Stimulated activated CD4-positive, alpha-beta T cell treated with anti-CD3 and anti-CD28 coated beads, Interleukin-1b, Interleukin-23, amount 100 ng/mL, for 24 hours (primary cell): ENCODE measurements at places on chromosomes 5 and 9.

DNA sequence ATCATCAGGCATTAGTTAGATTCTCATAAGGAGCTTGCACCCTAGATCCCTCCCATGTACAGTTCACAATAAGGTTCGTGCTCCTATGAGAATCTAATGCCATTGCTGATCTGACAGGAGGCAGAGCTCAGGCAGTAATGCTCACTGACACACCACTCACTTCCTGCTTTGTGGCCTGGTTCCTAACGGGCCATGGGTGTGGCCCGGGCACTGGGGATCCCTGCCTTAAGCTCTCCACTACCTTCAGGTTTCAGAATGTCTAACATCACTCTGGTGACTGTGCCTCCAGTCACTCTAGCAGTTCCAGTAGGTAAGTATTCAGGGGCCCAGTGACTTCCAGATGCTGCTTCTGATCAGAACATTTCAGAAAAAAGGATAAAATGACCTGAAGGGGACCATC lies 152.4 kb downstream of the LRRC70 start:
- DNase-seq: no peak

DNA sequence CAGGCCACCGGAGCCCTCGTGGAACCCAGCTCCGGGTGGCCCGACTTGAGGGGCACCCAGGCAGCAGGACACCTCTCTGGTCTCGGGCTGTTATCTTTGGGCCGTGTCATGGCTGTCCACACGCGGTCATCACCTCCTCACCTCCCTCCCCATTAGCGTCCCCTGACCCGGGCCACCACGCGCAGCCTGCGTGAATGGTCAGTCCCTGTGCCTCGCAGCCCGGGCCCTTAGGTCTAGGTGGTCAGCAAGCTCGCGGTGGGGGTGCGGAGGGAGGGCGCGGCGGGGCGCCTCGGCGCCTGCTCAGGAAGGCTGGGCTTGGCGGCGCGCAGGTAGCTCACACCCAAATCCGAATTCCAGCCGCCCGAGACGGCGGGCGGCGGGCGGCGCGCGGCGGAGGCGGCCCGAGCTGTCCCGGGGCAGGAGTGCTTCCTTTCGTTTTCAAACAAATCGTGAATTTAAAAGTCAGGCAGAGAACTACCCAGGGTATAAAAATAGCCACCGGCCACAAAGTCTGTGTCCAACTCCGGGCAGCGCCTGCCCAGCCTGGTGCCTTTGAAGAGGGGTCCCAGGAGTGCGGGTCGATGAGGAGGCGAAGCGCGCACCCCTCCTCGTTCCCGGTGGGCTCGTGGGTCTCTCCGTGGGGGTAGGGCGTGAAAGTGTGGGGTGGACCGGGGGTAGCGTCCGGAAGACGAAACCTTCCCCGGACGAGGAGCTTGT lies 1.0 kb upstream of the RXRA start:
- DNase-seq: no peak

GRCh38 chr5:13866792-13867191 lies 77.7 kb downstream of the DNAH5 start:
- DNase-seq: no peak

- DNase-seq: no peak
Measured at GRCh38 chr9:86202338-86202882, 57.0 kb downstream of the C9orf153 start.

DNA sequence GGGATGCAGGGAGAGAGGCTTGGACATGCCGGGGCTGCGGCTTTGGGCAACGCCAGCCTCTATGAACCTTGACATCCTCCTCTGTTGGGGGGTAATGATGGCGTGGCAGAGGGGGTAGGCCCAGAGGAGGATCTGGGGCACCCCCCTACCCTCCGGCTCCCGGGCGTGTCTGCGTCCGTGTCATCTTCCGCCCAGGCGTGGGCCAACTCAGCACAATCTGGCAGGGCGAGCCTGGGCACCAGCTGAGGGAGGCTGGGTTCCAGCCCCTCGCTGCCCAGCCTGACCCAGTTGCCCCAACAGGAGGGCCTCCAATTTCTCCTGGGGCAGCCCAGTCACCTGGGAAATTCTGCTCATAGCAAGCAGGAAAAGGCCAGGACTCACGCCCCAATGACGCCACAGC lies 62.9 kb upstream of the IL17B start:
- DNase-seq: no peak

GRCh38 chr5:66757219-66757833 lies 161.1 kb downstream of the MAST4 start:
- DNase-seq: no peak

- DNase-seq: no peak
Measured at GRCh38 chr5:137836298-137836697, 31.4 kb upstream of the MYOT start.

DNA sequence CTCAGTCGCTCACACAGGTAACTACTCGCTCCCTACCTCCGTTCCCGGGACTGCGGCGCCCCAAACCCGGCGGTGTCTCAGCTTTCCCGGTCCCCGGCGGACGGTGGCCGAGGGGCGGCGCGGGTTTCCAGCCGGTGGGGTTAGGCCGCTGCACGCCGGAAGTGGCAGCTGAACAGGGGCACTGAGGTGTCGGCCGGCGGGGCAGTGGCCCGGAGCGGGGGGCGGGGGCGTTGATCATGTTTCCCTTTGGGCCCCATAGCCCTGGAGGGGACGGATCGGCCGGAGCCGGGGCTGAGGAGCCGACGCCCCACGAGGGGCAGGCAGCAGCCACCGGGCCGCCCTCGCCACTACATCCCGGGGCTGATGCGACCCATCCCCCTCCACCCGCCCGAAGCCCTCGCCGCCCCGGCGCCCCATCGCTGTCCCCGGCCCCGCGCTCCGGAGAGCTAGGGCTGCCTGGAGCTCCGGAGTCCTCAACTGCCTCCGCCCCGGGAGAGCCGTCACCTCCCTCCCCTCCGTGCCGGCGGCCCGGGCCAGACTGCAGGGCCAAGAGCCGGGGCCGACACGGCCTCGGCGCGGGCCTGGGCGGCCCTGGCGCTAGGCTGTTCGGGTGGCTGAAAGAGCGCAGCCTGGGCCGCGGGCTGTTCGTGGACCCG lies at the start of gene DCAF10:
TSS of gene DCAF10 (plus strand) at position 167 of the 656 bp plus-strand sequence. CDS start at position 237, 70 bp downstream.
- peak; percentile 76 for DNase-seq

- no peak for DNase-seq
Measured at GRCh38 chr9:131844745-131845118, 104.9 kb upstream of the RAPGEF1 start.

GRCh38 chr5:177336603-177337494 lies 14.6 kb downstream of the LMAN2 start:
- DNase-seq: no peak

DNA sequence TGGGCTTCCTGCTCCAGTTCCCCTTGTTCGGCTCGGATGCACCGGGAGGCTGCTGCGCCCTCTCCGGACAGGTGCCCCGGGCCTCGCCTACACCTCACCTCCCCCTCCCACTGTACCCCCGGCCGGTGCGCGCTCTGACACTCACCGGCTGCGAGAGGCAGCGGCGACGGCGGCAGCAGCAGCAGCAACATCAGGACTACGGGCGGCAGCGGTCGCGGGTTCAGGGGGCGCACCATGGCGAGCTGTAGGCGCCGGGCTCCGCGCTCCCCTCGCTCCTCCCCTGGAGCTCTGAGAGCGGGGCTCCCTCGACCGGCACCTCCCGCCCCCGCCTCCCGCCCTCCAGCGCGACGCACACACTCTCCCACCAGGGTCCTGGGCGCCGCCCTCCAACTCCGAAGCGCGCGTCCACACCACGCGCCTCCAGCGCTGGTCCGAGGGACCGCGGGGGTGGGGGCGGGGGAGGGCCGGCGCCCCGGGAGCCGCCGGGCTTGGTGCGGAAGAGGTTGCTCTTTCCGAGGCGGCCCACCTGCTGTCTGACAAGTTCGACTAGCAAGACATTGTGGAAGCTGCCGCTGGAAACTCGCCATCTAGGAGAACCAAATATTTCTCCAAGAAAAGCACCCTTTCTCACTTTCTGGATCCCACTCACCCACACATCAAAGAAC lies at the start of gene GFRA3:
TSS of gene GFRA3 (minus strand) at position 433 of the 665 bp plus-strand sequence. CDS start at position 236, 197 bp downstream.
- no peak for DNase-seq

GRCh38 chr5:156552855-156553358 lies 225.9 kb downstream of the SGCD start:
- no peak for DNase-seq

DNA sequence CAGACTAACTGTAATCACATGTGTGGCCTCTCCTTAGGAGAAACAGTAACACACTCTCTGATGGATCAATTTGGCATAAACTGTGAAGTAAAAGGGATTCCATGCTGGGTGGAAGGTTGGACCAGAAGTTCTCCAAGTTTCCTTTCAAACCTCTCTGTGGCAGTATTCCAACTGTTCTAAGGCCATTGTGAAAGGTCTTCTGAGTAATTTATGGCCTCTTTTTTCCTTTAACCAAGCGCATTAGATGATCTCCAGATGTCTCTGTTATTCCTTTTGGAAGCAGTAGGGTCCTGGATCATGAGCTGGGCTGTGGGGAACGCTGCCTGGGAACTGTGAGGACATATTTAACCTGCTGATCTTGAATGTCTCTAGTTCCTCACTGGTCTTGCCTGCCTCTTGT lies 80.6 kb upstream of the IL6ST start:
- no peak for DNase-seq

DNA sequence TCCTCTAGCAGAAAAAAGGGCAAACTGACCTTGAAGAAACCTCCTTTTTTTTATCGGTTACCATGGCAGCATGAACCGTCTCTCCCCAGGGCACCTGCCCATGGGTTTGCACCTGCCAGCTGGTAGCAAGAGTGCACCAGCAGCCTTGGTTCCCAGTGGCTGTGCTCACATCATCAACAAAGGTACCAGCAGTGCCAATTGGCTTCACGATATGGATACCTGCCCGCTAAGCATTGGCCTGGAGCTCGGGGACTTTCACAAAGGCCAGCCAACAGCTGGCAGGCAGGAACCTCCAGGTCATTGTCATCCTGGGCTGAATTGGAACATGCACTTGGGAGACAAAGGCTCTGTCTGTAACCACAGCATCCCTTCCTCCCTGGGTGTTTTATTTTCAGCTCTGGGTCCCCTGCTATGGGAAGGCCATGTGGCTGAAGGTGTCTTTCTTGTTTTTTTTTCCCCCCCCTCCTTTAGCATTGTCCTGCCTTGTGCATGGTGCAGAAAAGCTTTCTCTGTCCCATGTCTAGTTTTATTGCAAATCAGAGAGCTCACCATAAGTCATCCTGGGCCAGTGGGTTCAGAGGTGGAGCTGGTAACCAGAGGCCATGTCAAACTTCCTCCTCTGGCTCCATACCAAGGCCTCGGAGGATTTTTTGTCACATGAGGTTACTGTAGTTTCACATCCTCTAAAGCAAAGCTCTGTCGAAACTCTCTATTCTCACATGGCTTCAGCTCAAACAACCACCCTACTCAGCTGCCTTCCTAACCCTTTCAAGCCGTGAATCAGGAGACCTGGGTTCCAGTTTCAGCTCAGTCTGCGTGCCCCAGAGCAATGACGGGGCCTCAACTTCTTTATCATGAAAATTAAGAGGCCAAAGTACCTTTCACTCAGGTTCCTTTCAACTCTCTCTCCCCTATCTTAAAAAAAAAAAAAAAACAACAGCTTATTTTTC lies 145.5 kb upstream of the MAP3K1 start:
- peak; percentile 16 for DNase-seq

DNA sequence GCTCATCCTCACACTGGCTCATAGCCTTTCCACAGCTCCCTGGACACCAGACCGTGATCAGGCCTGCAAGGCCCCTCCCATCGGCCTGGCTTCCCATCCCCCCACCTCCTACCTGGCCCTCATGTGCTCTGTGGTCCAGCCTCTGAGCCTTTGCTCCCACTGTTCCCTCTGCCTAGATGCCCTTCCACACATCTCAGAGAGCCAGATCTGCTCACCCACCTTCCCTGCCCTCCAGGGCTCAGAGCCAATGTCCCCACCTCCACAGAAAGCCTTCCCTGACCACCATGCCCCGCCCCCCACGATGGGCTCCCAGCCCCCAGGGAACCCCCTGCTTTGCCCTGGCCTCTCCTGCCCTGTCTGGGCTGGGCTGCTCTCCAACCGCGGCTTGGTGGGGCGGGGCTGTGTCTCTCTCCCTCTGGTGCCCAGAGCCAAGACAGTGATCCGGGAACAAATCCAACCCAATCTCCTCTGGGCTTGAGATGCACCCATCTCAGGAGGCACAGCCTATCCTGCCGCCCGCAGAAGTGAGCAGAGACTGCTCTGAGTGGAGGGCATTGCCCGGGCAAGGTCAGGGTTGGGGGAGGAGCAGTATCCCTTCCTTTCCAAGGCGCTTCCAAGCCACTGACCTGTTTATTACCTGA lies 1.6 kb downstream of the NINJ1 start:
- DNase-seq: no peak
